Amygdala (tissue), 56 donors: ENCODE measurements at places on chromosomes 6 and 20.

DNA sequence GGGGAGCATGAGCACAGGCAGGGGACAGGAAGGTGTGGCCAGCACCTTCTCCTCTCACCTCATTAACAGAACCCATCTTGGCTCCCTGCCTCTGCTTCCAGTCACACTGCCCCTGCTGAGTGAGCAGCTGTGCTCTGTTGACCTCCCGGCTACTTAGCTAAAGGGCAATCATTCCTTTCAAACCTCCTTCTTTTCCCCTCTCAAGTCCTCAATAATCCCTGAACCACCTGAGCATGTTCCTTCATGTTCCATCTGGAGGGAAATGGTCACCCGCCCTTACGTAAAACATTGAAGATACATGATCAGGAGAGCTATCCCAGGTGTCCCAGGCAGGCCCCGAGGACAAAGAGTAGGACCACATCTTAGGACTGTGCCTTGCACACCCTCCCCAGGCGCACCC, 21.7 kb upstream of the MRPS10 start:
- DNase-seq, result no peak

DNA sequence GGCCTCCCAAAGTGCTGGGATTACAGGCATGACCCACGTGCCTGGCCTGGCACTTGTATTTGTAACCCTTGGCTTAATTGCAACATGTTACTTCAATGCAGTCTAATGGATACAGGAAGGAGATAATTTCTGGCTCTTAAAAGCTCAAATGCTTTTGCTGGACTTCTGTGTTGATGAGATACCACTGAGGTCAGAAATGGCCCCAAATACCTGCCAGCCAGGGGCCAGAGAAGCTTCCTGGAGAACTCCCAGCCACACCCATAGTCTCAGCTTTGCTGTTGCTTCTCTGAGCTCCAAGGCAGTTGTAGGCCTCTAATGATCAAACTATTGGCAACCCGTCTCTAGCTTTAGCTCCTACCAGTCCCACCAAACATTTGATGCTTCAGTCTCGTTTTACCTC, 14.2 kb upstream of the ZNFX1 start:
- no peak for DNase-seq

DNA sequence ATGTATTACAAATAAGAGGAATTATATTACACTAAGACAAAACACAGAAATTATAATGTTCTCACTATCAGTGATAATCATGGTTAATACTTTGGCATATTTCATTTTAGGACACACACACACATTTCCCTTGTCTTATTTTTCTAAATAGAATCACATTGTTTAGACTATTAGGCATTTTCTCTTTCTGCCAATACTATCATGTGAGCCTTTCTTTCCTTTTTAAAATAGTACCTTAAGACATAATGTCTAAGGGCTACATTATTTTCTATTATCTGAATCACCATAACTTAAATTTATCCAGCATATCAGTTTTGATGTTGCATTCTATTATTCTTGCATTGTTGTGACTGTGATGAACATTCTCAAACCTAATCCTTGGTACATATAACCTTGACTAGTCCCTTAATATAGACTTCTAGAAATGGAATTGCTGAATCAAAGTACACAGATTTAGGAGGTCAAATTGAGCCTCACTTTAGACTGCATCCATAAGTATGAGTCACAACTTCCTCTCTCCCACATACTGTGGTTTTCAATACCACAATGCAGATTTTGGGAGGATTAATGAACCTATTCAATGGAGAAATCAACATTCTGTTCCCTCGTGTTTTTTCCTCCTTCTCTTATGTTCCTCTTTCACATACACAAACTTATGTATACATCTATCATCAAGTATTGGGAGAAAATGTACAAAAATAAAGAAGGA, 212.6 kb downstream of the MOXD1 start:
- DNase-seq, result no peak

- DNase-seq, result no peak
Measured at GRCh38 chr6:160952633-160953281, 38.8 kb upstream of the MAP3K4 start.

DNA sequence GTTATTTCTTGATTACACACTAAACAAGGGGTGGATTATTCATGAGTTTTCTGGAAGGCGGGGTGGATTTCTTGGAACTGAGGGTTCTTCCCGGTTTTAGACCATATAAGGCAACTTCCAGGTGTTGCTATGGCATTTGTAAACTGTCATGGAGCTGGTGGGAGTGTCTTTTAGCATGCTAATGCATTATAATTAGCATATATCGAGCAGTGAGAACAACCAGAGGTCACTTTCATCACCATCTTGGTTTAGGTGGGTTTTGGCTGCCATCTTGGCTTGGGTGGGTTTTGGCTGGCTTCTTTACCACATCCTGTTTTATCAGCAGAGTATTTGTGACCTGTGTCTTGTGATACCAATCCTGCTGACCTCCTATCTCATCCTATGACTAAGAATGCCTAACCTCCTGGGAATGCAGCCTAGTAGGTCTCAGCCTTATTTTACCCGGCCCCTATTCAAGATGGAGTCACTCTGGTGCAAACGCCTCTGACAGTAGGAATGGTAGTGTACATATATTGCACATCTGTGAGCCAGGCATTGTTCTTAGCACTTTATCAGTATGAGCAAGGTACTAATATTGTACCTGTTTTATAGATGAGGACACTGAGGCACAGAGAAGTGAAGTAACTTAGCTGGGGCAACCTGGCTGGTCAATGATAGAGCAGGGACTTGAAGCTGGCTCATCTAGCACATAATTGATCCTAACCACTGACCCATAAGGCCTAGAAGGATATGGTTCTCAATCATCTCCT, 203.7 kb downstream of the NFATC2 start:
- DNase-seq, result no peak

DNA sequence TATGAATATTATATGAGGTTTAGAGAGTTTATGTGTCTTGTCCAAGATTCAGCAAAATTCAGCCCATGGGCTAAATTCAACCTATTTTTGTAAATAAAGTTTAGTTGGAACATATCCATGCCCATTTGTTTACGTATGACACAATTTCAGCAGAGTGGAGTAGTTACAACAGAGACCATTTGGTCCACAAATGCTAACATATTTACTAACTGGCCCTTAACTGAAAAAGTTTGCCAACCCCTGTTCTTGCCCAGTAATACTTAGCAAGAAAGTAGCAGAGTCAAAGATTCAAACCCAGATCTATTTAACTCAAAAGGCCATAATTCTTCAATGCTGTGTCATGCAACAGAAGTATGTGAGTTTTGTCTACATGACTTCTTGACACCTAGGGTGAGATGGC, 561.0 kb downstream of the PTPRT start:
- no peak for DNase-seq

DNA sequence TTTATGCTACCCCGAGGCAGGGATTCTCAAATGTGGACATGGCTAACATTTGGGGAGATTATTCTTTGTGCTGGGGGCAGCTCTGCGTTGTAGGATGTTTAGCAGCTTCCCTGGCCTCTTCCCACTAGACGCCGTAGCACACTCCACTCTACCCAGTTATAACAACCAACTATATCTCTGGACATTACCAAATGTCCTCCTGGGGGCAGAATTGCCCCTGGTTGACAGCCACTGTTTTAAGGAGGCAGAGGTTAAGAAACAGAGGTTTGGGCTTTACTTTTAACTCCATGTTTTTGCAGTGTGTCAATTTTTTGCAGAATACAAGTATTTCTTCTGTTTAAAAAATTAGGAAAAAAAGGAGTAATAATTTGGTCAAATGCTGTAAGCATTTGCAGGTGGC, 56.2 kb upstream of the BMP6 start:
- DNase-seq, result no peak

DNA sequence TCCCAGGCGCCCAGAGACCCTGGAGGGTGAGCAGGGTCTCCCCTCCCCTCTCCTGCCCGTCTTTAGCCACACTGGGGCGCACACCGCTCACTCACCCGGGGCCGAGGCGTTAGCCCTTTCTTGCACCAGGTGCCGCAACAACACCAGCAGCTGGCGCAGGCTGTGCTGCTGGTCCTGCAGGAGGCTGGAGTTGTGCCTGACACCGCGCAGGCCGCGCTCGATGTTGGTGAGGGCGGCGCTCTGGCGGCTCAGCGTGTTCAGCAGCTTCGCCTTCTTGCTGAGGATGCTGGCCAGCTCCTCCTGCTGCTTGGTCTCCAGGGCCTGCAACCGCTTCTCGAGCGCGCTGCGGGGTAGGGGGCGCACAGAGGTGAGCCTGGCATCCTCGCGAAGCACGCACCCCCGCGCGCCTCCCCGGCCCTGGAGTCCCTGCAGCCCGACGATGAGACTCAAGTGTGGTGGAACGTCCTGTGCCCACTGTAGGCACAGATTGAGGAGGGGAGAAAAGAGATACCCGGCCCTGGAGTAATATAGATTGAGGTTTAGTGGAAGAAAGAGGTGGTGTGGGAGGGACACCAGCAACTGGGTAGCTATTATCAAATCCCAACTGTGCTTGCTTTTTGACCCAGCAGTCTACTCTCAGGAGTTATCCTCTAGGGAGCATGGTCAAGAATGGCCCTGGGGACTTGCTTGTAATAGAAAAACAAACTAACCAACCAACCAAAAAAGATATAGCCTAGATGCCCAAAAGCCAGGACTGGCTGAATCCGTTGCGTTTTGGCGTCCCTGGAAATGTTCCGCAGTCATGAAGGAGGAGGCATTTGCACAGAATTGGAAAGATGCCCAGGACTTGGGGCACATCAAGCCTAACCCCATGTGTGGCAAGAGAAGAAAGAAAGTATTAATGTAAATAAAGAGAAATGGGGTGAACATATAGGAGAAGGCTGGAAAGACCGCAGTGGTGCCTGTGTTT, 30.9 kb downstream of the ANGPT4 start:
- DNase-seq, result no peak

DNA sequence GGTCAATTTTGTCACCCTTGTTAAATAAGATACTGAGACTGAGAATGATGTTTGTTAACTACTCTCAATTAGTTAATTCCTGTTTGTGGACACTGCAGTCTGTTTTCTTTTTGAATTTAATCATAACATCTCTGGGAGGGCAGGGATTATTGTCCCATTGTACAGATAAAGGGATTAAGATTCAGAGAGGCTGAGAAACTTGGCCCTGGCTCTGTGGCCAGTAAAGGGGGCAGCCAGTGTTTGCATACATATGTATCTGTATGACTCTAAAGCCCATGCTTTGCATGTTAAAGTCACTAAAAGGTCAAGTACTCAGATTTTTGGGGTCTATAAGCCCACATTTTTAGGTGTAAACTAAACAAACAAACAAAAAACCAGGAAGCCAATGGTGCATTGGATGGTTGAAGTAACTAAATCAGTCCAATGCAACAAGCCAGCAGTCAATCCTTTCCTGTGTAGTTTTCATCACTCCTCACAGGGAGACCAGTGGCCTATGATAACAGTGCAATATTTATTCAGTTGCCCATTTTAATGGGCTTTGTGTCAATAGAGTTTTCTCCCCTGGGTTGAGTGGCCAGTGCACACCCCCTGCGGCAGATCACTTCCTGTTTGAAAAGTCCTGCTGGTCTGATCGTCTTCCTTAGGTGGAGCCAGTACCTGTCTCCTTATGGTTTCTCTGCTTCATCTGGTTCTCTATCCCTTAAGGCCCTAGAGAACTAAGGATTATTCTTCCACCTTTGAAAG, 106.7 kb downstream of the SLX4IP start:
- no peak for DNase-seq

- no peak for DNase-seq
Measured at GRCh38 chr6:161353208-161353613, 79.3 kb upstream of the AGPAT4 start.

DNA sequence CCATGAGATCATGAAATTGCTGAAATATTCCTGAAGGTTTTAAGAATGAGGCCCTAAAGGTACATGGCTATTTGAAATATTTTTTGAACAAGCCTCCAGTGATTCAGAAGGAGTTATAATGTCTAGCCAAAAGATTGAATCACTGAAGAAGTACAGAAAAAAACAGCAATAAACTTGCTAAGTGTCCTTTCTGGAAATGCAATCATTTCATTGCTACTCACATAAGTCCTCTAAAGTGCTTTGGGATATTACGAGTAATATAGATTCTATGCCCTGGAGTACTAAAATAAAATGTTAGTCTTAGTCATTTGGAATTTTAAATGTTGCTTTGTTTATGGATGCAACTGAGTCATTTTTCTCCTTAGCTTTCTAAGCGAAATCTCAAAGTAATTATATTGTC, 32.7 kb downstream of the CENPW start:
- no peak for DNase-seq
